ENCODE measurements at places on chromosomes 4 and X. TPM values are rescaled to one million over a fixed set of nuclear protein-coding genes. Genes with fewer than 3 reads are reported as not detected.

The FAM53A gene
- 2.9 TPM for total RNA-seq

The PDGFRA gene
- 71.0 TPM for total RNA-seq

The CCSER1 gene
- 26.8 TPM for total RNA-seq

The RAB41 gene
- not detected for total RNA-seq

The NWD2 gene
- not detected for total RNA-seq

The EPGN gene
- 1.6 TPM for total RNA-seq

The PDGFC gene
- 37.6 TPM for total RNA-seq

The MAOA gene
- 227 TPM for total RNA-seq

The TRIM60 gene
- total RNA-seq = not detected

The NKRF gene
- total RNA-seq = 9.0 TPM

The NLGN3 gene
- total RNA-seq = 0.82 TPM

GRCh38 chr4:93870876-93871458 is 42.4 kb downstream of the ATOH1 start:
- no peaks in the 10 kb centered on the region for H3K4me1 ChIP-seq
- no peak overlapping the region for H3K27ac ChIP-seq
- H3K27me3 ChIP-seq = no peaks in the 10 kb centered on the region
- no peaks in the 10 kb centered on the region for H3K36me3 ChIP-seq
- no peak for DNase-seq

- H3K36me3 ChIP-seq = no peaks in the 10 kb centered on the region
- H3K27ac ChIP-seq = no peak overlapping the region
- H3K4me1 ChIP-seq = no peaks in the 10 kb centered on the region
- no peaks in the 10 kb centered on the region for H3K27me3 ChIP-seq
- no peak for DNase-seq
Measured at GRCh38 chrX:7263330-7263729, 115.4 kb upstream of the PUDP start.

DNA sequence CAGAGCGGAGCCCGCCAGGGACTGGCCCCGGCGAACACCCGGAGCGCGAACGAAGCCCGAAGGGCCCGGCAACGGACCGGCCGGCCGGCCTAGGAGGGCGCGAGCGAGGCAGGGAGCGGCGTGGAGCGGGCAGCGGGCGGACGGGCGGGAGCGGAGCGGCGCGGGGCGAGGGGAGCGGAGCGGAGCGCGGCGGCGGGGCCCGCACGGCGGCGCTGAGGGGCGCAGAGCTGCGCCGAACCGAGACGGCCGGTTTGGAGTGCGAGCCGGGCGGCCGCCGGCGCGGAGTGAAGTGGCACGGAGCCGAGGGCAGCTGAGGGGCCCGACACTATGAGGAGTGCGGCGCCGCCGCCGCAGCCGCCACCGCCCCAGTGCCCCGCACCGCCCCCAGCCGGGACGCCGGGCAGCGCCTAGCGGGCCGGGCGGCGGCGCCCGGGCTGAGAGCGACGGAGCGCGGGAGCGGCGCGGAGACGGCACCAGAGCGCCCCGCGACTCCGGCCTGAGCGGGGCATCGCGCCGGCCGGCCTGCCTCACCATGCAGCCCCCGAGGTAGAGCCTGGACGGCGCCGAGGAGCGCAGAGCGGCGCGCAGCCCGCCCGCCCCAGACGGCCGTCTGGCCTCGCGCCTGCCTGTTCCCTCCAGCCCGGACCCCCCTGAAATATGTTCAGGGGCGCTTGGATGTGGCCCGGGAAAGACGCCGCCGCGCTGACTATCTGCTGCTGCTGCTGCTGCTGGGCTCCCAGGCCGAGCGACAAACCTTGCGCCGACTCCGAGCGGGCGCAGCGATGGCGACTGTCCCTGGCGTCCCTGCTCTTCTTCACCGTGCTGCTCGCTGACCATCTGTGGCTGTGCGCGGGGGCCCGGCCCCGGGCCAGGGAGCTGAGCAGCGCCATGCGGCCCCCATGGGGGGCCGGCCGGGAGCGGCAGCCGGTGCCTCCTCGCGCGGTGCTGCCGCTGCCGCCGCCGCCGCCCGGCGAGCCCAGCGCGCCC is 793 bp downstream of the NALF2 start:
- no peak for DNase-seq
- no peak overlapping the region for H3K4me3 ChIP-seq
- peaks cover 5% of the 10 kb centered on the region for H3K27me3 ChIP-seq
- H3K36me3 ChIP-seq = no peaks in the 10 kb centered on the region
- H3K4me1 ChIP-seq = no peaks in the 10 kb centered on the region

GRCh38 chr4:182190306-182190705 is 52.9 kb upstream of the TENM3 start:
- H3K27me3 ChIP-seq = no peaks in the 10 kb centered on the region
- no peak overlapping the region for H3K4me3 ChIP-seq
- H3K36me3 ChIP-seq = no peaks in the 10 kb centered on the region
- no peak for DNase-seq
- H3K4me1 ChIP-seq = no peaks in the 10 kb centered on the region

DNA sequence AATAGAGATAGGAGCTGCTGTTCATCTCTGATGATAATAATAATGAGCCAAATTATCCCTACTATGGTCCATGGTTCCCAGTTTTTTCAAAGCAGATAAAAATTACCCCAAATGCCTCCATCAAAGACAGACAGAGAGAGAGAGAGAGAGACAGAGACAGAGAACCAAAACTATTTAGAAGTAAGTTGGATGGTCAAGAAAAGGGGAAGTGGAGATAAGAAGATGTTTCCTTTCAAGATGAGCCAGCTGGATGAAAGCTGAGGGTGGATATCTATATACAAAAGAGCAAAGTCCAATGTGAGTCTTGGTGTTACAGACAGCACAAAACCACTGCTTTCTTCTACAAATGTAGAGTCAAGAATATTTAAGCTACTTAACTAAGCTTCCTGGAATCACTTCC is 173.9 kb downstream of the GRIA3 start:
- H3K27me3 ChIP-seq = no peaks in the 10 kb centered on the region
- H3K27ac ChIP-seq = no peak overlapping the region
- H3K4me1 ChIP-seq = no peaks in the 10 kb centered on the region
- no peaks in the 10 kb centered on the region for H3K36me3 ChIP-seq

GRCh38 chr4:44704673-44705072 is 21.7 kb downstream of the GNPDA2 start:
- H3K4me1 ChIP-seq = no peaks in the 10 kb centered on the region
- H3K4me3 ChIP-seq = no peak overlapping the region
- no peaks in the 10 kb centered on the region for H3K27me3 ChIP-seq
- H3K27ac ChIP-seq = no peak overlapping the region
- DNase-seq = no peak

DNA sequence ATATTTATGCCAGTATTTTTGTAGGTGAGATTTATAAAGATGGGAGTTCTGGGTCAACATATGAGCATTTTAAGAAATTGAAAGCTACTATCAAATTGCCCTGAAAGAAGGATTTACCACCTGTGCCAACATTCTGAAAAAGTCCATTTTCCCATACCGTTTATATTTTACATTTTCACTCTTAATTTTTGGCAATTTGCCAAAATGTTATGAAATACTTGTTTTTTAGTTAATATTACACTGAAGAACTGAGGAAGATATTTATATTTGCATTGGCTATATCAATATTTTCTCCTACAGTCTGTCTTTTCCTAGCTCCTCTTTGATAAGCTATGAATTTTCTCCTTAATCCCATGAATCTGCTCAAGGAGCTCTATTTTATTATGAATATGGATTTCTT is 52.4 kb downstream of the DCHS2 start:
- H3K4me1 ChIP-seq = no peaks in the 10 kb centered on the region
- no peaks in the 10 kb centered on the region for H3K36me3 ChIP-seq
- no peak overlapping the region for H3K27ac ChIP-seq
- H3K4me3 ChIP-seq = no peak overlapping the region

DNA sequence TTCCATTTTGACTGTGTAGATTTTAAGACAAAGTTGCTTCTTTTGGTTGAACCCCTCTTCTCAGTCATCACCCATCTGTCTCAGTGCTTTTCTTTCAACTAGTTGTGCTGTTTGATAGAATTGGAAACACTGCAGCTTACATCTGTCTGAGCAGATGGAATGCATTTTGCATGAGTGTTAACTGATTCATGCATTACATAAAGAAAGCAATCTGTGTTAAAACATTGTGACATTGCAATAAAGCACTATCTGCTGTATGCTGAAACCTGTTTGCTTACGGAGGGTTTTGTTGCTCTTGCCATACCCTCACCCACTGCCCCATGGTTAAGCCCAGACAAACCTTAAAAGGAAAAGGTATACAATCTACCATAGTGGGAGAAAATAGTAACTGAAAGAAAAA is 47.4 kb downstream of the NRK start:
- no peak overlapping the region for H3K27ac ChIP-seq
- H3K4me1 ChIP-seq = no peaks in the 10 kb centered on the region
- H3K27me3 ChIP-seq = peaks cover 6% of the 10 kb centered on the region
- H3K36me3 ChIP-seq = no peaks in the 10 kb centered on the region

- no peak for DNase-seq
- no peaks in the 10 kb centered on the region for H3K36me3 ChIP-seq
- no peak overlapping the region for H3K4me3 ChIP-seq
- H3K27me3 ChIP-seq = no peaks in the 10 kb centered on the region
- H3K4me1 ChIP-seq = peaks cover 22% of the 10 kb centered on the region
Measured at GRCh38 chr4:68346461-68346860, 3.4 kb downstream of the YTHDC1 start.

- no peak overlapping the region for H3K4me3 ChIP-seq
- H3K27ac ChIP-seq = no peak overlapping the region
- H3K4me1 ChIP-seq = no peaks in the 10 kb centered on the region
- no peak for DNase-seq
- peaks cover 7% of the 10 kb centered on the region for H3K27me3 ChIP-seq
- H3K36me3 ChIP-seq = no peaks in the 10 kb centered on the region
Measured at GRCh38 chrX:131907488-131908314, 115.4 kb upstream of the STK26 start.

GRCh38 chr4:17884063-17884462 is 73.3 kb downstream of the NCAPG start:
- no peak overlapping the region for H3K4me3 ChIP-seq
- H3K36me3 ChIP-seq = no peaks in the 10 kb centered on the region
- no peaks in the 10 kb centered on the region for H3K27me3 ChIP-seq
- peak; percentile 26 for DNase-seq
- H3K4me1 ChIP-seq = no peaks in the 10 kb centered on the region

DNA sequence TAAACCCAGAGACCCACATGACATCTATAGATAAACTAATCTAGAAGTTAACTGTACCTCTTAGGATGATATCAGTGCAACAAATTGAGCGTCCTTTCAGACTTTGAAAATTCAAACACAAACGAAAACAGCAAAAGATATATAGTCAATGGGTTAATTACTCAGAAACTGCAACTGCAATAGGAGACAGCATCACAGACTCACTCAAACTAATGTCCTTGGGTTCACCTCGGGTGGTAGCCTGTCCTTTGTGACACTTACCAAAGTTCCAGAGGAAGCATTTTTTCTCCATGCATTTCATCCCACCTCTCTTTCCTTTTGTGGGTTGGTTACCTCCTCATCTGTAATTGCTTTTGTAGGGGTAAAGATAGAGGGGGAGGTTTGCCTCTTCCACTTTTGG is 9.7 kb downstream of the GC start:
- no peak overlapping the region for H3K4me3 ChIP-seq
- H3K4me1 ChIP-seq = no peaks in the 10 kb centered on the region
- no peak for DNase-seq
- no peak overlapping the region for H3K27ac ChIP-seq

DNA sequence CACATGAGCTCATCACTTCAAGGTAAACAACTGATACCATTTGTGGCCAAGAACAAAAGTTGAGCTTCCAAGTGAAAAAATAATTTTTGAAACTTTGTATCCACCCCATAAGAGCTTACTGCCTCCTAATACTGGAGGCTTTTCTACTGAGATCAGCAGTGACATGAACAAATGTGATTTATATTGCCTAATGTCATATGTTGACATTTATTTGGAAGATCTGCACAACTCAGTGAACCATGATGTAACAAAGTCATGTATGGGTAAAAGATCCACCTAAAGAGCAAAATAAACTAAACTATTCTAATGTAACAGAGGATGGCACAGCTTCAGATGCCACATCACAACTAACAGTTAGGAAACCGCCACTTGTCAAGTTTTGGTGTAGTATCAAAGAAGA is 65.8 kb downstream of the AFAP1 start:
- no peaks in the 10 kb centered on the region for H3K27me3 ChIP-seq
- no peak overlapping the region for H3K27ac ChIP-seq
- no peak overlapping the region for H3K4me3 ChIP-seq
- no peaks in the 10 kb centered on the region for H3K4me1 ChIP-seq
- DNase-seq = no peak
- no peaks in the 10 kb centered on the region for H3K36me3 ChIP-seq

GRCh38 chr4:22522706-22523501 is 7.0 kb upstream of the ADGRA3 start:
- H3K4me1 ChIP-seq = no peaks in the 10 kb centered on the region
- H3K27me3 ChIP-seq = no peaks in the 10 kb centered on the region
- DNase-seq = no peak

- no peaks in the 10 kb centered on the region for H3K4me1 ChIP-seq
- no peak for DNase-seq
- no peaks in the 10 kb centered on the region for H3K27me3 ChIP-seq
- no peak overlapping the region for H3K27ac ChIP-seq
- no peaks in the 10 kb centered on the region for H3K36me3 ChIP-seq
Measured at GRCh38 chrX:28225513-28225912, 244.3 kb upstream of the DCAF8L1 start.

DNA sequence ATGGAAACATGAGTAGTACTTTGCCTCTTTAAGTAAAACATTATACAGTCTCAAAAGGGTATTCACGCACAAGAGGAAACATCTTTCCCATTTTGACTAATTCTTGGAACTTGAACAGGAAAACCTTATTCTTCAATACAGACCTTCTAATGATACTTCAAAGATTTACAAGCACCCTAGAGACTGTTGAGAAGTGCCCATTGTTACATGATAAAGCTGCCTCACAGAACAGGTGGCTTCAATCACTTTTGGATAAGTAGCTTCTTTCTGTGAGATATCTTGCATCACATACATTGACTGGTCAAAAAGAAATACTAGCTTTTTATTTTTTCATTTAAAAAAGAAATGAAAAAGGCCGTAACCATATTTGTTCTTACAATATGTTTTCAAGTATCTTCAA is 219.4 kb downstream of the EPHA5 start:
- DNase-seq = no peak
- H3K27me3 ChIP-seq = no peaks in the 10 kb centered on the region
- H3K27ac ChIP-seq = no peak overlapping the region

GRCh38 chr4:159504684-159505083 is 401.8 kb downstream of the RAPGEF2 start:
- no peaks in the 10 kb centered on the region for H3K4me1 ChIP-seq
- no peak for DNase-seq
- H3K4me3 ChIP-seq = no peak overlapping the region
- H3K27me3 ChIP-seq = no peaks in the 10 kb centered on the region
- H3K36me3 ChIP-seq = no peaks in the 10 kb centered on the region

DNA sequence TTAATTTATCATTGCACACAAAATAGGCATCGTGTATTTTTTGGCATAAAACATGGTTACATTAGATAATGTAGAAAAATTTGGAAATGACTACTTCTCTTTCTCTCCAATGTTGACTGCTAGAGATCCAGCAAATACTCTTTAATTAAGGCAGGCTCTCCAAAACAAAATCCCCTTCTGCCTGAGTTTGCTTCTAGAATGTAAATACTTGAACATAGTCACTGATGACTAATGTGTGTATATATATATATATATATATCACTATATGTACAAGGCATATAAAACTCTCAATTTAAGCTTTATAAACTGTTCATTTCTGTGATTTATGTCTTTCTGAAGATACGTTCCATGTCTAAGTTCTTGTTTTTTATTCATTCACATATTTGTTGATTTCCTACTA is 67.2 kb upstream of the CAMK2D start:
- no peaks in the 10 kb centered on the region for H3K4me1 ChIP-seq
- no peaks in the 10 kb centered on the region for H3K27me3 ChIP-seq
- H3K36me3 ChIP-seq = no peaks in the 10 kb centered on the region
- H3K4me3 ChIP-seq = no peak overlapping the region
- no peak for DNase-seq
- H3K27ac ChIP-seq = no peak overlapping the region
